BJ (cell line): ENCODE measurements at places on chromosomes 2 and 18. TPM values are rescaled to one million over a fixed set of nuclear protein-coding genes. Genes with fewer than 3 reads are reported as not detected.
A peak's percentile ranks its signal among the peaks of the same experiment; 100 is the strongest.

DNA sequence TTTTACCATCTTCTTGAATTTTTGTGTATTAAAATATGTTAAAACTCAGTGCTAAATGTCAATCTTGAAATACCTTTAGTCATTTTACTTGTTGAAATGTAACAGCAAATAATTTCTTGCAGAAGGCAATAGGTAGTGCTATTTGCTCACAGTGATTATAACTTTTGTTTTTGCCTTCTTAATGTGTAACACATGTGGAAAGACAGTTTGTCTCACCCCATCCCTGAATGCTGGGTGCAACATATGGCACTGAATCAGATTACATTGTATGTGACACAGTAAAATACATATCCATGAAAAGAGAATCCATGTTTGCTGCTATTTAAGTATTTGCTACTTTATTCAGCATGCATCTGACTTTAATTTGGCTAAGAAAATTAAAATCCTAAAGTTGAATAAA lies 35.3 kb downstream of the FRZB start:
- DNase-seq, result no peak

Gene CRIM1
- 427 and 729 TPM in 2 replicates for polyA plus RNA-seq

DNA sequence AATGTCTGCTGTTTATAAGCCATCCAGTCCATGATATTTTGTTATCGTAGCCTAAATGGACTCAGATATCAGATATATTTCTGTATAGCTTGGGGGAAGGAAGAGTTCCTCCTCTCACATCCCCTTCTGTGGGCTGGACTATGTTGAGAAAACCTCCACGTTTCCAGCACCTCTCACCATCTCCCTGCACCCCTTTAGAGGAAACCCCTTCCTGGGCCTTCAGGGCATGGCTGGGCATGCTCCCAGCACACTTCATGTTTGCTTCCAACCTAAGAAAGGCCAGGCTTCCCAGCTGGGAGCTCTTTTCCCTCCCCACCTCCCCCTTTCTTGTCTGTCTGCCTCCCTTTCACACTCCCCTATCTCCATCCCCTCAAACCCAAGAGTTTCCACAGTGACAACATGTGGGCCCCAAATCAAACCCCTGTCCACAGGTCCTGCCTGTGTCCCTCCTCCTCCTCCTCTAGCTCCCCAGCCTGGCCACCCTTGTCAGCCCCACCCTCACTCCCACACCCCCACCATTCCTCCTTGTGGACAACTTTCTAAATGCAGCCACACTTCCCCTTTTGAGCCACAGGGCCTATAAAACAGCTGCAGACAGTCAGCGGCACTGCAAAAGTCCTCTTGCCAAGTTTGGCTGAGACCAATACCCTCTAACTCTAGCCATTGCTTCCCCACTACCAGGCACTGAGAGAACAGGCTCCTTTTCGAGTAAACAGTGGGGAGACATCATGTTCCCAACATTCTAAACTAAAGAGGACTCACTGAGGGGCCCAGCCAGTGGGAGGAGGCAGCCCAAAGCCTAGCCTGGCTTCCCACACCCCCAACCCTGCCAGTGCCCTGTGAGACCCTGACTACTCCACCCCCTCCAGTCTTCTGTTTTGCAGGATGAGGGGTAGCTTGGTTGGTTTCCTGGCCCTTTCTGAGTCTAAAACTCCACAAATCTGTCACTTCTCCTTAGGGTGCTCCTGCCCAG lies 120.5 kb downstream of the ZFP36L2 start:
- no peak for DNase-seq

DNA sequence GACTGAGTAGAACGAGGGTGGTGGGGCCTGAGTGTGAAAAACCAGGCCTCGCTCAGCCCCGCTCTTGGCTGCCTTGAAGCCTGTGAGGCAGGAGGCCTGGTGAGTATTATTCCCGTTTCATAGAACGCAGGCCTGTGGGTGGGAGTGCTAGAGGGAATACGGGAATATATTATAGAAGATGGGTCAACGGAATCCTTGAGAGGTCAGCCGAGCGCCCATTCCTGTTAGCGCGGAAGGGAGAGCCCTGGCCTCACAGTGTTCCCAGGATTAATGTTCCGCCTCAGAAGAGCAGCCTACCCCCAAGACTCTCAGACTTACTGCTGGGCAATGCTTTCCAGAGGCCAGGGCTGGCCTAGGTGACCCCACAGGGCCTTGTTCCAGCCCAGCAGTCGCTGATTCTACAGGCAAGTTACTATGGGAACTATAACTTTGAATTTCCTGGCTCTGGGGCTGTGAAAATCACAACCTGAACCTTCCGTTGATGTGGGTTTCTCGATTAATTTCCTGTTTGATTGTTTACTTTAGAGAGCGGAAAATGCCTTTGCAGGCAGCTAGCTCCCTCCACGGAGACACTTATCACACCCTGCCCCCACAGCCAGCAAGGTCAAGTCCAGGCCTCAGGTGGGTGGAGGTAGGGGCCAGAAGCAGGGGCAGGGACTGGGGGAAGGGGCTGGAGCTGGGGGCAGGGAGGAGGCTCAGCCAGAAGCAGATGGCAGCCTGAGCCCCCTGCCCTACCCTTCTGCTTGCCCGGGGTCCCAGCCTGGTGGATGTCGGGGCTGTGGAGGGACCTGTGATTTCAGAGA lies 108.3 kb downstream of the SMAD7 start:
- no peak for DNase-seq

DNA sequence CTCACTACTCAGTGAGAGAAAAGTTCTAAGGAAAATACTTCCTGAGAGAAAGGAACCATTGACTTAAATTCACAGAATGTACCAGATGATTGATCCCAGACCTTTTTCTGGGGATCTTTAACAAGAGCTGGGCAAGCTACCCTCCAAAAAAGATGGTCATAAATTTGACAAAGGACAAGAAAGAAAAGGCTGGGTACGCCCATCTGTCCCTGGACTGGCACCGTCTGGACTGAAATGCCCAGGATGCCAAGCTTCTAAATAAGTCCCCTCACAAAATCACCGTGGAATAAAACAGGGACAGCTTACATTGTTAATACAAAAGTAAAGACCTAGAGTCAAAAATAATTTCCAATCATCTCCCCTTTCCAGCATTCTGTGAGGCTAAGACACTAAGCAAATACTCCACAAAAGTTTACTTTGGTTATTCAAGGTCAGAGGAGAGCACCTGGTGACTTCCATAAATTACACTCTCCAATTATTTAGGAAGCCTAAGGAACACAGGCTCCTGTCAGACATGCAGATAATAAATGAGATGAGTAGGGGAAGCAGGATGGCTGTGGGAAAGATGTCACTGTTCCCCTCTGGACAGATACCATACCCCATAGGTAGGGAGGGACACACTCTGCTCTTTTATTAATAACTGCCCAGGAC lies 69.9 kb downstream of the UXS1 start:
- no peak for DNase-seq

DNA sequence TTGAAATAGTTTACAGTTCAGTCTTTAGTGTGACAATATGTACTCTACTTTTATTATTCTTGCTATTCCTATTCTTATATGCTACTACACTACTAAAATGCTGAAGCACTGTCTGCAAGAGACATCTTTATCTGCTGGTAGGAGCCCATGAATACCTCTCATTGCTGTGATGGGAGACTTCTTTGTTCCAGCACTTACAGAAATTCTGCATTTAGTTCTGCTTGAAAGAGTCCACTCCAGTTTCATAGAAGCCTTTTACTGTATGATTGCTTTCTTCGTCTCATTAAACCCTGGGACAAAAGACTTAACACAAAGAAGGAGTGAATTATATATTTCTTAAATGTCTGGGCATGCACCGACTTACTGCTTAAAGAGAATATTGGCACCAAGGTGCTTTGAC lies 272.7 kb downstream of the CD226 start:
- no peak for DNase-seq

Gene FAM161A
- 0.20 and 0.33 TPM in 2 replicates for polyA plus RNA-seq

Gene CPO
- polyA plus RNA-seq, result not detected in 2 replicates

DNA sequence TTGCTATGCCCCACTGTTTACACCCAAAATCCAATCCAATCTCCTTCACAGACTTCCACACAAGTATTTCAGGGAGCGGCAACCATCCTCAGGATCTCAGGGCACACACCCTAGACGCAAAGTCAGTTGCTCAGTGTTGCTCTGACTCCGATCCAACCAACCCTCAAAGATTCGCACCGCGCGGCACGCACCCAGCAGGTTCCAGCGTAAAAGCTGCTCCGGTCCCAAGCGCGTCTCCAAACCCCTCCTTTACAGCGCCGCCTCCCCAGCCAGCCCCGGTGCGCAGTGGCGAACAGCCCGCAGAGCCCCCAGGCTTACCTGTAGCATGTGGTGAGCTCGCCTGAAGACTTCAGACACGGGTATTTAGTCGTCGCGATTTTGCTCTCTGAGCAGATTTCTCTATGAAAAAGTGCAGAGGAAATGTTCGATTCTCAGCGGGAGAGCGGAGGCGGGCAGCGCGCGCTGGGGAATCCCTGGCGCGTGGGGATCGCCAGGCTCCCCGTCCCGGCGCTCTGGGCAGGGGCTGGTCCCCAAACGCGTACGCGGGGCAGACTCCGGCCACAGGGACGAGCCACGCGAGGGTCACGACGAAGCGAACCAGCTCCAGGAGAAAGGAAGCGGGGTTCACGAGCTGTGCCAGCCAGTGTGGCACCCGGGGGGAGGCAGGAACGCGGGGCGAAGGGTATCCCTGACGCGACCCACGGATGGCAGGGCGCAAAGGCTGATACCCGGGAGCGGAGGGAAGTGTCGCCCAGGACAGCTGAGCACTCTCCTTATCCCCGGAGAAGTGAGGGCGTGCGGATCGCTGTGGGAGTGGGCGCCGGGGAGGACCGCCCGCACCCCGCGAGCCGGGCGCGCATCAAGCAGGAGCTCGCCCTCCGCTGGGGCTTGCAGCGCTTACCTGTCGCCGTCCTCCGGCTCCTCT lies 650 bp downstream of the CCBE1 start:
- no peak for DNase-seq

DNA sequence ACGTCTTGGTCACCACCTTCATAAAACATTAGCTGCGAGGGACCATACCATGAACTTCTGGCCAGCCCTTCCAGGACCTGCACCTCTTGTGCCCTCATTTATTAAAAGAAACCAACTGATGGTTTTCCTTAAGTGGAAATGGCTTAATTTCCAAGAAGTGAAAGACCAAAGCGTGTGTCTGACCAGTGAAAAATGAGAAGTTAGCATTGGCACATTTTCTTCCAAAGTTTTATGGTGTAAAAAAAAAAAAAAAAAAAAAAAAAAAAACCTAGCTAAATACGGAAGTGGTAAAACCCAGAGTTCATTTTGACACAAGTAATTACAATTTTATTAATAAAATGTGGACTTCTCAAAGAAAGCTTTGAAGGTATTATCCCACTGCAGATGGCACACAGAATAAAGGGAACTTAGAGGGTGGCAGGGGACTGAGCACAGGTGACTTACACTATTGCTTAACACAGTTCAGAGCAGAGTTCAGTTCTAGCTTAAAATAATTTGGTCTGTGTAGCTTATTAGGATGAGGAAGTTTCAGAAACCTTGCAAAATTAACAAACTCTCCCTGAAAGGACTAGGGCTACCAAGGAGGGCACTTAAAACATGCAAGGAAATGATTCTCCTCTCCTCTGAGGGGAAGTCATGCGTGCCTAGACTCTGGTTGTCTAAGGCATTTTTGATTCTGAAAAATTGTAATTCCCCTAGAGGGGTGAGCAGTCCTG lies 42.2 kb upstream of the EPG5 start:
- no peak for DNase-seq

- DNase-seq, result no peak
These were observed 94.2 kb upstream of the SNTG2 start for GRCh38 chr2:856456-856855.

- DNase-seq, result no peak
These were observed 164.4 kb downstream of the PDE11A start for GRCh38 chr2:177908182-177908581.

Gene NOL4
- not detected in 2 replicates for polyA plus RNA-seq

DNA sequence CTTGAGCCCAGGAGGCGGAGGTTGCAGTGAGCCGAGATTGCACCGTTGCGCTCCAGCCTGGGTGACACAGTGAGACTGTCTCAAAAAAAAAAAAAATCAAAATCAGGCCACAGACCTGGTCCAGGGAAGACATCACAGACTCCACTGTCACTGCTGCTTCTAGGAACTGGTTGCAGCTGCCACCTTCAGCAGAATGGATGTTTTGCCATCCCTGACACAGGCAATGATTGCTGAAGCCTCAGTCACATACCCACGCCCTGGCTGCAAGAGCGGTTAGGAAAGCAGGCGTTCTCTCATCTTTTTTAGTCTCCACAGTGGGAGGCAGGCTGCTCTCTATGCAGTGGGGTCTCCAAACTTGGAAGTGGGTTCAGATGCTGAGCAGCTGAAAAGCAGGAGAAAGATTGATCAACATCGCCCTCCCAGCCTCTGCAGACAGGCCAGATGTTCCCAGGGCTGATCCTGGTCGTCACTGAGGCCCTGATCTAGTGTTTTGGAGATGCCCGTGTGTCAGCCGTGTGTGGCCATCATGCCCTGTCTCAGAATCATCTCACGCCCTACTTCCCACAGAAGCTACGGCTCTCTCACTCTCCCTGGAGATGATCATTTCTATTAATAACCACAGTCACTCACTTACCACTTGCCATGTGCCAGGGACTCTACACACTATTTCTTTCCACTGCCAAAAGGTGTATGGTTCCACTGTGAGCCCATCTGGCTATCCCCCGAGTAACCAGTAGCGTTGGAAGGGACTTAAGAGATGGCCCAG lies 91.8 kb downstream of the PLB1 start:
- DNase-seq, result no peak

GRCh38 chr2:43326101-43326825 lies 99.9 kb upstream of the ZFP36L2 start:
- no peak for DNase-seq

DNA sequence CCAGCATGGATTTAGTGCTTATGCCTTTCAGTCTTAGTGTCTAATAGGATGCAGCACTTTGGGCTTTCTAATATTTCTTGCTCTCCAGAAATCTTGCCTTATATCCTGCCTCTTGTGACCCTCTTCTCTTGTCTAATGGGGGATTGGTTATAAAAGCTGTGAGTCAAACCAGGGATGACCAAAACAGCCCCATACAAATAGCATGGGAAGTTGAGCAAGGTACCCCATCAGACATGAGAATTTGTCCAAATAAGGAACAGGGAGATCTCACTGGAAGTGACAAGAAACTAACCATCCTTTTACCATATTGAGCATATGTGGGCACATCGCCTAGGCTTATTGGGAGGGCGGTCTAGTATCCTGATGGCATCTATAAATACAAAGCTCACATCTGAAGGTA lies 78.8 kb upstream of the BZW1 start:
- no peak for DNase-seq

GRCh38 chr2:129481306-129482219 lies 497.9 kb upstream of the RAB6C start:
- no peak for DNase-seq

GRCh38 chr2:31651267-31651666 lies 70.5 kb upstream of the SRD5A2 start:
- no peak for DNase-seq

Gene NFU1
- polyA plus RNA-seq, result 13.0 and 40.1 TPM in 2 replicates

Gene DTNA
- polyA plus RNA-seq, result 4.9 and 5.5 TPM in 2 replicates

Gene GAL3ST2
- not detected in 2 replicates for polyA plus RNA-seq

GRCh38 chr2:10584843-10585475 lies 104.8 kb downstream of the NOL10 start:
- peak; percentile 97 for DNase-seq
